ENCODE measurements at places on chromosomes 5 and 9. TPM values are rescaled to one million over a fixed set of nuclear protein-coding genes. Genes with fewer than 3 reads are reported as not detected.
A peak's percentile ranks its signal among the peaks of the same experiment; 100 is the strongest.

DNA sequence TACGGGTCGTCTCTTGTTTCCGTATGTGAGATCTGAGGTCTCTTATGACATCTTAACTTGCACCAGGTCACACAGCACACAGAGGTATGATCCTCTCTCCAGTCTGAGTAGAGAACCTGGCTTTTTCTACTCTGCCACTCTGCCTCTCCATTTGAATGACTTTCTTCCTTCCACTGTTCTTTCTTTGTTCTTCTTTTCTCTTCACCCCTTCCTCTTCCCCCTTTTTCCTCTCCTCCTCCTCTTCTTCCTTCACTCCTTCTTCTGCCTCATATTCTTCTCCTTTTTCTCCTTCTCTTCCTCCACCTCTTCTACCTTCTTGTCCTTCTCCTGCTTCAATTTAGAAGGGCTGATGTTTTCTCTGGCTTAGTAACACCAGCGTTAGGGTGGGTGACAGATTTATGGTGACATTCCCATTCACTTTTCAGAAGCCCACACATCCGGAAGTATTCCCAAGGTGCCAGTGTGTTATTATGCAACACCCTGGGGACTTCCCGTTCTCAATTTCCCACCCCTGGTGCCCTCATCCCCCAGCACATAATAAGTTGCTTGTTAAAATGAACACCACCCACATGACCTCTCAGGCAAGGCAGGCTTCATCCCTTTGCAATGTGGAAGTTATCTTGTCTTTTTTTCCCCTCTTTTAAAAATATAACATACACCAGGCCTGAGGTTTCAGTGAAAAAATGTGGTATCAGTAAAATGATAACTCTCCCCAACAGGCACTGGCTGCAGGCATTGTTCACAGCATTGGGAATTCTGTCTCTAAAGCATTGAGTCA lies 122.0 kb downstream of the PAPPA start:
- no peak for DNase-seq
- no peaks in the 10 kb centered on the region for H3K4me1 ChIP-seq
- no peaks in the 10 kb centered on the region for H3K36me3 ChIP-seq
- H3K27ac ChIP-seq = no peak overlapping the region
- H3K4me3 ChIP-seq = no peak overlapping the region

DNA sequence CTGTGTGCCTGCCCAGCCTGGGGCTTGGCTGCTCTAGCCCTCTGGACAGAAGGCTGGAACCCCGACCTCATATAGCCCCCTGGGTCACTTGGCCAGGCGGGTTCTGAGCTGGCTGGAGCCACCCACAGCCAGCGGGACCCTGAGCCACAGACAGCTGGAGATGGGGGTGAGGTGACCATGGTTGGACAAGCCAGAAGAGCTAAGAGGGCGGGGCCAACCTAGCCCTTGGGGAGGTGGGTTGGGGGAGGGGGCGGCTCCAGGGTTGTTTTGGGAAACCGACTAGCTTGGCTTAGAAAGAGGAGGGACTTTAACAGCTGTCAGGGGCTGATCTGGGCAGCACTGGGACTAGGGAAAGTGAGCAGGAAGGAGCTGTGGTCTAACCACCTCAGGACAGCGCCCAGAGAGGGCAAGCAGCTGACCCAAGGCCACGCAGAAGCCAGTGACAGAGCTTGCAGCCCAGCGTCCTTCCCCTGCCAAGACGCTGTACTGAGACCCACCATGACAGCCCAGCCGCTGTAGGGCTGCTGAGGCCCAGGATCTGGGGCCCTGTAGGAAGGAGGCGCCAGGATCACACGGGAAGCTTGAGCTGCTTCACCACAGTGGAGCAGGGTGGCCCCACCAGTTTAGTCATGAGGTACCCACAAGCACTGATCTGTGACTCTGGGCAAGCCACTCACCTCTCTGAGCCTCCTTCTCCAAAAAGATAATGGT lies 2.2 kb downstream of the AIF1L start:
- no peak for DNase-seq
- H3K27ac ChIP-seq = no peak overlapping the region
- H3K4me1 ChIP-seq = peaks cover 3% of the 10 kb centered on the region
- H3K4me3 ChIP-seq = no peak overlapping the region

- no peaks in the 10 kb centered on the region for H3K27me3 ChIP-seq
- H3K27ac ChIP-seq = no peak overlapping the region
- H3K4me1 ChIP-seq = no peaks in the 10 kb centered on the region
- no peak for DNase-seq
Measured at GRCh38 chr5:56106837-56107236, 112.1 kb upstream of the IL6ST start.

DNA sequence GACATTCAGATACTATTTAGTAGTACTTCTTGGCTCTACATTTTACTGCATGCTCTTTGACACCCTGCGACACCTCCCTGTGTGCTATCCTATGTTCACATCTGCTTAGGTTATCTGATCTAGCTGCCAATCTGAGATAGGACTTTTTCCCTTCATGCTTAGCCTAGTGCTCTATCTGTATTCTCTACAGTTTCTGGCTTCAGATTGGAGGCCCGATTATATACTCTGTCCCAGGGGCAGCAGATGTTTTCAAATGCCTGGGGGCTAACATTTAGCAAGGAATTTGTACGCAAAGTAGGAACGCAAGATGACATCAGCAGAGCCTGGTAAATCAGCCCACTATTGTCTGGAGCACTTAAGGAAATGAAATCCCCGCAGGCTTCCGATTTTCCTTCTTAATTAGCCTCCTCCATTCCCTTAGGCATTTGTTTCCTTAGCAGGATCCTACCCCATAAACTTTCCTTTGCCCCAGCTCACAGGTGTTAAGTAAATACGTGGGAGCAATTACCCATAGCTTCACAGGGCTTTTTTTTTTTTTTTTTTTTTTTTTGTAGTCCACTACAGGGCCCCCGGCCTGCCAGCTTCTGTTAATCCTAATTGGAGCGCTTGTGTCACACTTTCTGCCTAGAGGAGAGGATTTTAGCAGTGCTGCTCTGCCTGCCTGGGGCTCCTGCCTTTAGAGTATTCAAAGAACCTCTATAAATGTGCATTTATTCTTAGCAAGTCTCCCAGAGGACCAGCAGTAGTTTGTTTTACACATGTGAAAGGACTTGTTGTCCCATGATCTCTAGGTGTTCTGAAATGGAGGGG lies 61.1 kb upstream of the LPAR1 start:
- H3K27me3 ChIP-seq = no peaks in the 10 kb centered on the region
- no peaks in the 10 kb centered on the region for H3K36me3 ChIP-seq
- H3K4me1 ChIP-seq = no peaks in the 10 kb centered on the region
- no peak for DNase-seq

The MSMP gene
- total RNA-seq = 1.6 TPM

- no peaks in the 10 kb centered on the region for H3K27me3 ChIP-seq
- no peak overlapping the region for H3K27ac ChIP-seq
- H3K36me3 ChIP-seq = no peaks in the 10 kb centered on the region
- no peak for DNase-seq
- no peak overlapping the region for H3K4me3 ChIP-seq
Measured at GRCh38 chr5:82655078-82655477, 376.9 kb upstream of the RPS23 start.

The TMEM215 gene
- total RNA-seq = not detected

The GCNT1 gene
- total RNA-seq = 14.7 TPM

- no peaks in the 10 kb centered on the region for H3K36me3 ChIP-seq
- H3K4me3 ChIP-seq = no peak overlapping the region
- H3K27ac ChIP-seq = no peak overlapping the region
- DNase-seq = no peak
- H3K4me1 ChIP-seq = peaks cover 36% of the 10 kb centered on the region
- peaks cover 9% of the 10 kb centered on the region for H3K27me3 ChIP-seq
Measured at GRCh38 chr5:139901986-139902385, 106.4 kb downstream of the PSD2 start.

The FBP1 gene
- total RNA-seq = 238 TPM

- H3K4me1 ChIP-seq = no peaks in the 10 kb centered on the region
- H3K36me3 ChIP-seq = no peaks in the 10 kb centered on the region
- H3K27ac ChIP-seq = no peak overlapping the region
- no peak overlapping the region for H3K4me3 ChIP-seq
Measured at GRCh38 chr5:59873113-59873512, 20.4 kb downstream of the PDE4D start.

GRCh38 chr5:1479581-1480188 lies 34.4 kb upstream of the SLC6A3 start:
- no peak overlapping the region for H3K27ac ChIP-seq
- peaks cover 56% of the 10 kb centered on the region for H3K36me3 ChIP-seq
- H3K27me3 ChIP-seq = no peaks in the 10 kb centered on the region

- H3K4me1 ChIP-seq = no peaks in the 10 kb centered on the region
- H3K36me3 ChIP-seq = no peaks in the 10 kb centered on the region
- DNase-seq = no peak
- H3K27me3 ChIP-seq = no peaks in the 10 kb centered on the region
- no peak overlapping the region for H3K4me3 ChIP-seq
Measured at GRCh38 chr5:55864606-55865541, 13.7 kb downstream of the IL31RA start.

GRCh38 chr5:82499725-82500244 lies 221.6 kb upstream of the RPS23 start:
- no peaks in the 10 kb centered on the region for H3K36me3 ChIP-seq
- no peak for DNase-seq
- H3K27ac ChIP-seq = no peak overlapping the region
- no peaks in the 10 kb centered on the region for H3K27me3 ChIP-seq
- no peaks in the 10 kb centered on the region for H3K4me1 ChIP-seq

- no peak overlapping the region for H3K27ac ChIP-seq
- no peaks in the 10 kb centered on the region for H3K27me3 ChIP-seq
- peak; percentile 59 for DNase-seq
- no peak overlapping the region for H3K4me3 ChIP-seq
Measured at GRCh38 chr5:64347309-64347708, 158.5 kb upstream of the RGS7BP start.

The CCL19 gene
- 33.2 TPM for total RNA-seq

DNA sequence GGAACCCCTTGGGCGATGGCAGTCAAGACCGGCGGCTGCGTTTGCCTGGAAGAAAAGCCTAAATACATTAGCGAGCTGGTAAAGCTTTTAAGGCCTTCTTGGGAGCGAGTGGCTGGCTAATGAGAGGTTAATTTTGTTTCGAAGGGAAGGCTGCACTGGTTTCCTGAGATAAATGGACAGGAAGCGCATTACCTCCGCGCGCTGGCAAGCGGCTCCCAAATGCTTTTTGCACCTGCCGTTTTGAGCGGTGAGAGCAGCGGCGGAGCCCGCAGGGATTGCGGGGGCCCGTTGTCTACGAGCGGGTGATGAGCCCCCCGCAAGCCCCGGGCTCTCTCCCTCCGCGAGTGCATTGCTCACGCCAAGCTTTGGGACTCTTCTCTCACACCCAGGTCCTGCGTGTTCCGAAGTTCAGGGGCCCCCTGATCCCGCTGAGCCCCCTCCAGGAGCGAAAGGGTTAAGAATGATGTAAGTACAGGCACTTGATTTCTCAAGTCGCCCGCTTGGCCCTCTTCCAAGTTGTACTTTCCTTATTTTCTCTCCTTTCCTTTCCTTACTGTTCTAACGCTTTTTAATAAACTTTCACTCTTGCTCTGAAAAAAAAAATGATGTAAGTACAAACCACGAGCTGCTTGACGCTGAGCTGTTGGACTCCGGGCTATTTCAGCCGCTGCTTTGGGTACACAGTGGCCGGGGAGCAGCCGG lies 3.1 kb upstream of the RGMB start:
- DNase-seq = peak; percentile 84
- peaks cover 10% of the 10 kb centered on the region for H3K4me1 ChIP-seq
- H3K4me3 ChIP-seq = peak overlapping the region; percentile 54
- peak overlapping the region; percentile 58 for H3K27ac ChIP-seq
- H3K27me3 ChIP-seq = peaks cover 5% of the 10 kb centered on the region

- H3K27me3 ChIP-seq = no peaks in the 10 kb centered on the region
- DNase-seq = no peak
- H3K4me3 ChIP-seq = no peak overlapping the region
- no peaks in the 10 kb centered on the region for H3K4me1 ChIP-seq
- no peak overlapping the region for H3K27ac ChIP-seq
Measured at GRCh38 chr5:158819840-158820620, 279.7 kb downstream of the EBF1 start.

The SAXO1 gene
- 0.40 TPM for total RNA-seq

DNA sequence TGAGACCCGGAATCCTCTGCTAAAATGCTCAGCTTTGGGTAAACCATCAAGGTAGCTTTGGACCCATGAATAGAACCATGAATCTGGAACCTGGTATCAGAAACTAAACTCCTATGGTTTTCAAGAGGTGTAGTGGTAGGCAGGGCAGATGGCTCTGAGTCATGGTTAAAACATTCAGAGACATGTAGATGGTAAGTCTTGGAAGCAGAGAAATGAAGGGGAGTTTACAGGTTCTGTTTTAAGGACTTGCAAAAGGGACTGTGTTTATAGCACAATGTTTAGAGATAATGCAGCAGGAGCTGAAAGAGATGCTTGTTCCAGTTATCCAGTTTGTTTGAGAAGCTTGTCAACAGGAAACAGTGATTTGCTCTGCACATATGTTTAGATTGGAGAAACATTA lies 36.0 kb upstream of the FBN2 start:
- H3K27me3 ChIP-seq = no peaks in the 10 kb centered on the region
- H3K27ac ChIP-seq = no peak overlapping the region
- DNase-seq = no peak
- no peaks in the 10 kb centered on the region for H3K36me3 ChIP-seq

DNA sequence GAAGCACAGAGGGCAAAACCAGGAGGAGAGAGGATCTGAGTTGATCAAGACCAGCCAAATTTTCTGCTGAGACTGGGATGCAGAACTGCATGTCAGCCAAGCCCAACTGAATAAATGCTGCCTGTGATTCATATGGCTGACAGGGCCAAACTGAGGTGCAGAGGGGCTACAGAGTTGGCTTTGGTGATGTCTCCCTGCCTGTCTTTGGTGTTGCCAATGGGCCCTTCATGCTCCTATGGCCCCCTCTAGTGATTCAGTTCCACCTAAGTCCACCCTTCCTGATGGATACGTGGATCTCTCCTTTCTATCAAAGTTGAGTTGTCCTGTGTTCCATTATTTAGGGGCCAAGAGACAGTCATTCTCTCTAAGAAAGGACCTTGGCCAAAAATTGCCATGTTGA lies 163.6 kb upstream of the TLE4 start:
- no peak overlapping the region for H3K27ac ChIP-seq
- no peak overlapping the region for H3K4me3 ChIP-seq
- DNase-seq = no peak
- H3K27me3 ChIP-seq = no peaks in the 10 kb centered on the region

The FANCC gene
- 12.4 TPM for total RNA-seq

The TLX3 gene
- total RNA-seq = not detected

DNA sequence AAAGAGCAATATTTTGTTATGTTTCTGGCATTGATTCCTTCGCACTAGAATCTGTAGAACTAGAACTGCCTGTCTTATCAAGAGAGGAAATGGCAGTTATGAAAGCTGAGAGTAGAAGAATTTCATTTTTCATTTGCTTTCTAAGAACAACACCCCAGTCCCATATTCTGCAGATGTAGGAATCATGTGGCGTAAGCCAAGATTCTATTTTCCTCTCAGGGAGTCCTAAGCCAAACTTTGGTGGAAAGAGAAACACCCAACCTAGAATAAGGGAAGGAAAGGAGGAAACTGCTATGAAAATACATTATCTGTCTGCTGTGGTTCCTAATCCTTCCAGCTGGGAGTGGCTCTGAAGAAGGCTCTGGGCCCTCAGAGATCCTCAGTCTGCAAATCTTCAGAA lies 1176.9 kb upstream of the C9orf72 start:
- H3K4me1 ChIP-seq = peaks cover 3% of the 10 kb centered on the region
- no peaks in the 10 kb centered on the region for H3K27me3 ChIP-seq
- H3K4me3 ChIP-seq = no peak overlapping the region
- peak; percentile 6 for DNase-seq
- H3K36me3 ChIP-seq = no peaks in the 10 kb centered on the region

GRCh38 chr5:171868236-171868635 lies 82.6 kb downstream of the SMIM23 start:
- H3K4me3 ChIP-seq = no peak overlapping the region
- peaks cover 34% of the 10 kb centered on the region for H3K36me3 ChIP-seq
- no peak overlapping the region for H3K27ac ChIP-seq
- no peaks in the 10 kb centered on the region for H3K27me3 ChIP-seq

GRCh38 chr5:27325513-27325912 lies 287.1 kb upstream of the CDH9 start:
- no peak overlapping the region for H3K4me3 ChIP-seq
- H3K27me3 ChIP-seq = no peaks in the 10 kb centered on the region
- no peaks in the 10 kb centered on the region for H3K36me3 ChIP-seq

Data from lung (tissue), 17 donors.